ENCODE measurements at places on chromosomes 6 and 20. TPM values are rescaled to one million over a fixed set of nuclear protein-coding genes. Genes with fewer than 3 reads are reported as not detected.

Gene DEFB112
- not detected for total RNA-seq

Gene PLCB1
- 3.2 TPM for total RNA-seq

- no peak for DNase-seq
These were observed 6.3 kb upstream of the WFDC13 start for GRCh38 chr20:45695496-45695895.

- DNase-seq = no peak
These were observed 177.6 kb downstream of the UST start for GRCh38 chr6:148924226-148925012.

DNA sequence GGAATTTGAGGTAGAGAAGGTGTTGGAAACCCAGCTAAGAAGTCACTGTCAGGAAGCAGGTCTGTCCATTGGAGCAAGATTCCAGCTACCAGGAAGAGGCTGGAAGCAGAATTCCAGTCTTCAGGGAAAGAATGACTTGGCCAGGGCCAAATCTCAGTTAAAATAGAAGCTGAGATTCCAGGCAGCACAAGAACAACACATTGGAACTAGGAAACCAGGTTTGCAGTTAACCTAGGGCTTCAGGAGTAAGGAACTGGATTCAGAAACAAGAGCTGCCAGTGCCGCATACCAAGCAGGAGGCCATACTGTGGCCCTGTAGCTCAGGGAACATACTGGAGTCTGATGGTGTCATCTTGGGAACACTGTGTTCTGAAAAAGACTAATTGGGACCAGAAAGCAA lies 73.7 kb upstream of the FUCA2 start:
- no peak for DNase-seq

DNA sequence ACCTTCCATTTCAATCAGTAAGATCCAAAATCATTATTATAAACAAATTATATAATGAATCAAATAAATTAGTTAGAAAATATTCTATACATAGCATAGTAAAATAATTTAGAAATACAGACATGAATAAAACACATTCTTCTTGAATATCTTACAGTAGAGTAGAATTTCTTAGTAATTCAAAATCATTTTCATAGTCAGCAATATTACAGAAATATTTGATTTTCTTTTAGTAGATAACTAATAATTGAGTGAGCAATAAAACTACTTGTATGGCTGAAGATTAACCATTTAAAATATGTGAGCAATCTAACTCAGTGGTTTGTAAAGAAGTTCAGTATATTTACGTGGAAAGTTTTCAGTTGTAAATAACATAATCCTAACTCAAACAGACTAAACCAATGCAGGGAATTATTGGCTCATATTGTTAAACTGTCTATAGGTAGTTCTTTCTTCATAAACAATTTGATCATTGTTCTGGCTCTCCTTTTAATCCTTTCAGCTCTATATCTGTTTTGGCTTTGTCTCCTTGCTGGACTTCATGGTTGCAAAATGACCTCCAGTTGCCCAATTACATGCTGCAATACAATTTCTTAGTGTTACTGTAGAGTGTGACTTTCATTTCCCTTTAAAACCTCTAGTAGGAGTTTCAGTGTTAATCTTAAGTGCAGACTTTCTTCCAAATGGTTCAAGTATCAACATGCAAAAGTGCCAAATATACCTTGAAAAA lies 307.5 kb downstream of the EYS start:
- DNase-seq = no peak

DNA sequence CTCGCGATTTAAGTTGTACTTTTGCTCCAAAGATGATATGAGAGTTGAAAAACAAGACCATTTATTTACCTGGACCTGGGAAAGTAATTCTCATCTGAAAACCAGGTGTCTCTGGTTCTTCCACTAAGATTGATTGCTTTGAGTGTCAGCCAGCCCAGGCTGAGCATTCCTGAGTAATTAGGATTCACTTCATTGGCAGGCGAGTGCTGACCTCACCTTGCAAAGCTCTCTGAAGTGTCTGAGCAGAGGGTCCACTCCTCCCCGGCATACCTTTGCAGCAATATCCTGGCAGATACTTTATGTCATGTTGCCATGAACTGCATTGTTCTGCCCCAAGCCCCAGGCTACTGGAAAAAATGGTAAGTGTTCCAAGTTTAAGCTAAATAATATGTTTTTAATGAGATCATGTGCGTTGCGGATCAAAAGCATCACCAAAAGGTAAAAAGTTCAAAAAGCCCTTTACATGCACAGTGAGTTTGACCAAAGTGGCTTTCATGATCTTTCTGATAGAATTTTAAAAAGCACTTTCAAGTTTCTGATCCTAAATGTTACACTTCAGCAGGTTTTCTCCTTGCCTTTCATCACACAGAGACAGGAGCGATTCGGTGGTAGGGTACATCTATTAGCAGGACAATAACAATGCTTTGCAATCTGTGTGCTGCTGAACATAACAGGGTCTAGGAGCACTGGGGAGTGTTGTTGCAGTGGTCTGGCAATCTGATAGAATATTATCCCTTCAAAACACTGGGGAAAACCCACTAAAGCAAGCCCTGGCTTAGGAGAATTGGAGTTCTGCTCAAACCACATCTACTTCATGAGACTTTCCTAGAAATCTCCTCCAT lies 127.8 kb upstream of the EEF1E1 start:
- no peak for DNase-seq

All from activated T-cell treated with anti-CD3 and anti-CD28 coated beads, Interleukin-2, amount 50 U/mL, for 72 hours (primary cell).